ENCODE measurements at places on chromosomes 3 and 15.

- no peak for DNase-seq
These were observed 7.5 kb upstream of the ACVR2B start for GRCh38 chr3:38446085-38446686.

DNA sequence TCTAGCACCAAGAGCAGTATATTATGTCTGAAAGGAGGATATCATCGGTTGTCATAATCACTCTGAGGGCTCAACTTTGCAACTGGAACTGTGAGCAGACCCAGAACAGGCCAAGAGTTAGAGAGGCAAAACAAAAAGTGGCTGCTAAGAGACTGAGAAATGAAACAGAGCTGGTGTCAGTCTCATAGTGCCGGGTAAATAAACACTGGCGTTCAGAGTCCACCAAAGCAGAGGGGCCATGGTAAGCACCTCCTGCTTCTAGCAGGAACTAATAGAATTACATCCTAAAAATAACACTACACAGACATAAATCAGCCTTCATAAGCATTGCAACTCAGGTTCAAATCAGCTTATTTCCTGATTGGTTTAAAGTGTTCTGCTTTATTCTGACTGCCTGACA is 10.3 kb upstream of the IL12A start:
- DNase-seq = no peak

- DNase-seq = no peak
These were observed 184.6 kb downstream of the SYNPR start for GRCh38 chr3:63462732-63463131.

- DNase-seq = no peak
These were observed 10.7 kb upstream of the ANXA2 start for GRCh38 chr15:60408463-60408981.

- DNase-seq = no peak
These were observed 64.9 kb upstream of the SPRED1 start for GRCh38 chr15:38187630-38188313.

Data from activated T-cell treated with anti-CD3 and anti-CD28 coated beads for 24 hours (primary cell).